Iris pigment epithelial cell (primary cell): ENCODE measurements at places on chromosomes 16 and 17.

GRCh38 chr16:22692034-22692433, 121.9 kb upstream of the HS3ST2 start:
- peak; percentile 16 for DNase-seq

GRCh38 chr17:82047914-82048570, 3.6 kb downstream of the RFNG start:
- DNase-seq = no peak

DNA sequence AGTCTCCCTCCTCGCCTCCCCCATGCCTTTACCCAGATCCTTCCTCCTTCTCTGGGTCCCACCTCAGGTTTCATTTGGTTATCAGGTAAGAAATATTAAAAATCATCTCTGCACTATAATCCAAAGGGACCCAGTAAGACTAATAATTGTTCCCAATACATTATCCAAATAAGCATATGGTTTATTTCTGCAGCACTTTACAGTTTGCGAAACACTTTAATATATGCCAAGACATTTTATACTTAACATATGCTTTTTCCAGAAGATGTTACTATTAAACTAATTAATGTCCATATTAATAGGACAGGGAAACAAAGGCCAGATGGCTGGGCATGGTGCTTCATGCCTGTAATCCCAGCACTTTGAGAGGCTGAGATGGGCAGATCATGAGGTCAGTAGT, 33.3 kb downstream of the CD300LF start:
- DNase-seq = no peak

DNA sequence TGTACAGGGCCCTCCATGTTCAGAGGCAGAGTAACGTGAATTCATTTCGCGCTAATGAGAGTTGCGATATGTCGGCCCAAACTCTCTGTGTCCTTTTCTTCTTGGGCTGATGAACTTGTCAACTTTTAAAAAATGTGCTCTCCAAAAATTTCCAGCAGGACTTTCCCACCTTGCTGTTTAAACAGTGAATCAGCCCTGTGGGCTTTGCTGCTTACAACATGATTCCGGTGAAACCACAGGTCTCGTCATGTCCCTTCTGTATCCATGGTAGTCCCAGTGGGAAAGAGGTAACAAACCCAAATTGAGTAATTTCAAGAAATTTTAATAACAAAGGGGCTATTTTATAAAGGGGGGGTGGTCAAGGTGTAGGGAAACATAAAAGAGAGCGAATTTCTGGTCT, 612.9 kb downstream of the MAF start:
- DNase-seq = no peak

DNA sequence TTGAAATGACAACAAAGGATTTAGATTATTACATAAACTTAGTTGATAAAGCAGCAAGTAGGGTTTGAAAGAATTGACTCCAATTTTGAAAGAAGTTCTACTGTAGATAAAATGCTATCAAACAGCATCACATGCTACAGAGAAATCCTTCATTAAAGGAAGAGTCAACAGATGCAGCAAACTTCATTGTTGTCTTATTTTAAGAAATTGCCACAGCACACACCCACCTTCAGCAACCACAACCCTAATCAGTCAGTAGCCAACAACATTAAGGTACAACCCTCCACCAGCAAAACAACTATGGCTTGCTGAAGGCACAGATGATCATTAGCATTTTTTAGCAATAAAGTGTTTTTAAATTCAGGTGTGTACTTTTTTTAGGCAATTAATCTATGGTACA, 75.1 kb upstream of the NSRP1 start:
- no peak for DNase-seq

GRCh38 chr17:7848739-7849129, 6.1 kb upstream of the TMEM88 start:
- no peak for DNase-seq

DNA sequence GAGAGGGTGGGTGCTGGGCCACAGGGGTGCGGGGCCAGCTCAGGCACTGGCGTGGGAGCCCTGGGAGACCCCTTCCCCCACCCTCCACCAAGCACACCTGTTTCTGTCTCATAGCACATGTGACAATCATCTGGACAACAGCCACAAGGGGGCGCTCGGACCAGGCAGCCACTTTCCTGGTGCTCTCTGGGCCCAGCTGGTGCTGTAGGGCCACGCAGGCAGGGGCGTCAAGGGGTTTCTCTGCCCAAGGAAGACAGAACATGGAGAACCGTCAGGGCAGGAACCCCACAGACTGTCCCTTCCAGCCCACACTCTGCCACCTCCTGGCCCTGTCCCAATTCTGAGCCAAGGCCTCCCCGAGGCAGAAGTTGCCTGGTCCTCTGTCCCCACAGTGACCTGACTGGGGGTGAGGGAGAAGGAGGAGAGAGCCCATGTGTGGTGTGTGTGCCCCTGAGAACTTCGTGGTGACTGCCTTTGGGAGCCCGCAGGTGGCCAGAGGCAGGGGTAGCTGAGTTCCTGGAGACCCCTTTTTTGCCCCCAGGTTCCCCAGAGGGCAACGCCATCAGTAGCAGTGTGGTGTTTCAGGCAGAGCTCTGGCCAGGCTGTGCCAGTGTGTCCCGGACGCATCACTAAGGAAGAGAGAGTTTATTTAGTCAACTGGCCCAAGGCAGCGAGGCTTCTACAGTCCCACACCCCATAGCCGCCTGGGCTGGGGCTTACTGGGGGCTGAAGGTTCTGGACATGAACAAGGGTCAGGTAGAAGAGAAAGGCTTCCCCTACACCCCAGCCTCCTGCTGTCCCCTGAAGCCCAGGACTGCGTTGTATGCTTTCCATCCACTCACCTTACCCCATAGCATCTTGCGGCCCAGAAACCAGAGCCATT, 3.1 kb upstream of the SETD6 start:
- DNase-seq = peak; percentile 56

- DNase-seq = no peak
Observed at GRCh38 chr16:10776280-10776679, 32.6 kb downstream of the NUBP1 start.

DNA sequence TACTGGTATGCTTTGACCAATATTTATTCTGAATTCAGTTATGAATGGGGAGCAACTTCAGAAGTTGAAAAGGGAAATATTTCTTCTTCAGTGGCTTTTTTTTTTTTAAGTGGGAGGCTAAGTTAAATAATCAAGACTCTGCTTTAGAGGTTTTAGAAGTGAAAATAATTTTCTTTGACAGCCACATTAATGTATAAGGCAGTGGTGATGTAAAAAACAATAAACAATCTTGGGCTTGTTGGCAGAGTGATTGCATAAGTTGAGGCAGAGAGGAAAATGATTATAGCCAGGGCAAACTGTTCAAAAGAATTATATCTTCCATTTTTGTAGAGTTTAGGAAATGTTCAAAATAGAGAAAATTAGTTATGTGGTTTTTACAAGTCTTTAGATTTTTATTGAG, 5.4 kb upstream of the KRT12 start:
- no peak for DNase-seq

GRCh38 chr17:37225465-37225864, 150.3 kb upstream of the C17orf78 start:
- no peak for DNase-seq

- DNase-seq = no peak
Observed at GRCh38 chr16:9849697-9850245, 332.5 kb downstream of the GRIN2A start.

DNA sequence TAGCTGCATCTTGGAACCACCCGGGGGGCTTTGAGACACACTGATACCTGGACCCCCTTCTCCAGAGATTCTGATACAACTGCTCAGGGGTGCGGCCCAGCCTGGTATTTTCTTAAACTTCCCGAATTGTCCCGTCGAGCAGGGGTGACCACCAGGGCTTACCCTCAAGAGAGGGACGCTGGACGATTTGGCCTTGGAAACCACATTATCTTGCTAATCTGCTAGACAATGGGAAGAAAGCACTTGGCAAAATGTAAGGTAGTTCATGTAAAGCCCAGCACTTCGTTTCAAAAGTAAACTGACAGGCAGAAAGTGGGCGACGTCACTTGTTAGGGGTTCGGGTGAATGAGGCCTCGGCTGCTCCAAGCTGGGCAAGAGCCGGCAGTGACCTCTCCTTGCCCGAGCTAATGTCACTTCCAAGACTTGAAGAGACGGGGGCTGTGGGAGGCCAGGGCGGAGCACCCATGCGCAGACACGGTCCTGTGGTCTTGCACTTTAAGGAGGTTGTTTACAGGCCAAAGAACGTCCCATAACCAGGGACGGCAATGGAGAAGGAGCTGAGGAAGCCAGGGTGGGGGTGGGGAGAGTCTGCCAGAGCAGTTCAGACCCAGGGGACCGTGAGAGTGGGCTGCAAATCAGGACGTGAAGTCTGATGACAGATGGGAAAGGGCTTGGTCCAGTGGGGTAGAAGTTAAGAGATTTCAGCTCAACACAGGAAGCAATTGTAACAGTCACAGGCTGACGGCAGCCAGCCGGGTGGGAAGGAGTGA, 152.7 kb upstream of the GSE1 start:
- DNase-seq = peak; percentile 15

GRCh38 chr16:80559369-80559768, 18.6 kb downstream of the DYNLRB2 start:
- no peak for DNase-seq

- no peak for DNase-seq
Observed at GRCh38 chr16:81029930-81030604, 5.6 kb upstream of the ATMIN start.

DNA sequence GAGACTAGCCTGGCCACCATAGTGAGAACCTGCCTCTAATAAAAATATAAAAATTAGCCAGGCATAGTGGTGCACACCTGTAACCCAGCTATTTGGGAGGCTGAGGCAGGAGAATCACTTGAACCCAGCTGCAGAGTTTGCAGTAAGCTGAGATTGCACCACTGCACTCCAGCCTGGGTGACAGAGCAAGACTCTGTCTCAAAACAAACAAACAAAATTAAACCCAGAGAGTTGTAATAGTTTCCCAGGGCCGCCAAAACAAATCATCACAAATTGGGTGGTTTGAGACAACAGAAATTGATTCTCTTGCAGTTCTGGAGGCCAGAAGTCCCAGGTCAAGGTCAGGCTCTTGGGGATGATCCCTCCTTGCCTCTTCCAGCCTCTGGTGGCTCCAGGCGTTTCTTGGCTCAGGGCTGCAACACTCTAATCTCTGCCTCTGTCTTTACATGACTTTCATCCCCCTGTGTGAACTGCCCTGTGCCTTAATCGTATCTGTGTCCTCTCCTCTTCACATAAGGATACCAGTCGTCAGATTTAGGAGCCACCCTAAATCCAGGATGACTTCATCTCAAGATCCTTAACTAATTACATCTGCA, 100.3 kb upstream of the NOL11 start:
- DNase-seq = no peak

- DNase-seq = no peak
Observed at GRCh38 chr16:87531418-87531817, 38.6 kb upstream of the ZCCHC14 start.

DNA sequence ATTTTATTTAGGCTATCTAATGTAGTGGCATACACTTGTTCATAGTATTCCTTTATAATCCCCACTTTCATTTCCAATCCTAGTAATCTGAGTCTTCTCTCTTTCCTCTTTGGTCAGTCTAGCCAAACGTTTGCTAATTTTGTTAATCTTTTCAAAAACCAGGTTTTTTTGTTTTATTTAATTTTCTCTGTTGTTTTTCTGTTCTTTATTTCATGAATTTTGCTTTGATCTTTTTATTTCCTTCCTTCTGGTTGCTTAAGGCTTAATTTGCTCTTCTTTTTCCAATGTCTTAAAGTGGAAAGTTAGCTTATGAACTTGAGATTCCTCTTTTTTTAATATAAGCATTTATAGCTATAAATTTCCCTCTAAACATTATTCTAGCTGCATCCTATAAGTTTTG, 68.9 kb downstream of the NACA2 start:
- DNase-seq = no peak

- DNase-seq = peak; percentile 96
Observed at GRCh38 chr16:77877712-77878347, 89.5 kb downstream of the VAT1L start.

DNA sequence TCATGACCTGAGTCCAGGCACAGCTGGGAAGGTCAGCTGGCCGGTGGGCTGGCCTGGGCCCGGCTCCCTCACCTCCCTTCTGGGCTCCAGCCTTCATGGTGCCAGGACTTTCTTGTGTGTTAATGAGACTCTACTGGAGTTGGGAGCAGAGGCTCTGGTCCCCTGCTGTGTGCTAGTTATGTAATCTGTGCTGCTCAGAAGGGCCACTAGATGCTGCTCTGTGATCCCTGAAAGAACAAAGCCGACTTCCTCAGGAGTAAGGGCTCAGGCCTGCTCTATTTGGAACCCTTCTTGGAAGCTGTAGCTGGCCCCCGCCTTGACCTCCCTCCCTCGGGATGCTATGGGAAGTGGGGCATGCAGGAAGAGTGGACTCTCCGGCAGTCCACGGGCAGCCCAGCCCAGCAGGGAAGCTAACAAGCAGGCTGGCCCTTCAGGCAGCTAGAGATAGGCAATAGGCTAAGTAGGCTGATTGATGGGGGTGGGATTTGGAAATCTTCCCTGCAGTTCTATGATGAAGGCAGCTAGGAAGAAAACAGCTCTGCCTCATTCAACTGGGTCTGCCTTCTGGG, 3.3 kb upstream of the CDK5R1 start:
- peak; percentile 69 for DNase-seq

- no peak for DNase-seq
Observed at GRCh38 chr17:28975031-28975430, 23.7 kb upstream of the PHF12 start.

DNA sequence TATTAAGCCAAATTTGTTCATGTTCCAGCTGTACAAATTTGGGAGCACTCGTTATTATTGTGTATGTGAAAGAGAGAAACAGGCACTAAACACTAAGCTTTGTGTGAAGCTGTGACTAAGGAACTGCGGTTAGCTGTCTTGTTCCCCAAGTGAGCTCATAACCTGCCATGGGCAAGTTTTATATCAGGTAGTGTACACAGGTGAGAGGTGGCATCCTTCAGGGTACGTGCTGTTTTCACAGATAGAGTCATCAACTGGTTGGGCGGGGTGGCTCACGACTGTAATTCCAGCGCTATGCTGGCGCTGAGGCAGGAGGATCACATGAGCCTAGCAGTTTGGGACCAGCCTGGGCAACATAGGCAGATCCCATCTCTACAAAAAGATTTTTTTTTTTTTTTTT, 2.8 kb downstream of the DNAJA3 start:
- DNase-seq = no peak

- DNase-seq = peak; percentile 24
Observed at GRCh38 chr16:85715169-85716021, 26.6 kb upstream of the GINS2 start.

GRCh38 chr17:29180034-29180787, at the start of gene MYO18A:
Gene MYO18A, minus strand, starts transcription at chr17:29180398. Its CDS starts 13,458 bp downstream, at chr17:29166940.
- DNase-seq = peak; percentile 74

GRCh38 chr17:83179374-83179773, 100.0 kb downstream of the METRNL start:
- DNase-seq = no peak
